Tongue (tissue), 3 donors: ENCODE measurements at places on chromosomes 3 and 15.

DNA sequence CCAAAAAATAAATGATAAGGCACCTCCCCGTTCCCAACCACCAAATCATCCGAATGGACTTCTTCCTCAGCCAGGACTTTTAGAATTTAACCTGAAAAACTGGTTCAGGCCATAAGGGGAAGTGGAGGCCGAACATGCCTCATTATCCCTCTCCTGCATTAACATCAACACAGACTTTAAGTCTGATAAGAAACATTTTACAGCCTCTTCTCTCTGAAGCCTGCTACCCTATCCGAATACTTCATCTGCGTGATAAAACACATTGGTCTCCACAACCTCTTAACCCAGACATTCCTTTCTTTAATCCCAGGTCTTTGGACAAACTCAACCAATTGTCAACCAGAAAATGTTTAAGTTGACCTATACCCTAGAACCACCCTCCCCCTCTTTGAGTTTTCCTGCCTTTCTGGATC is 850 bp upstream of the SLC41A3 start:
- no peak for DNase-seq

GRCh38 chr3:55198554-55198953 is 270.7 kb upstream of the LRTM1 start:
- no peak for DNase-seq

DNA sequence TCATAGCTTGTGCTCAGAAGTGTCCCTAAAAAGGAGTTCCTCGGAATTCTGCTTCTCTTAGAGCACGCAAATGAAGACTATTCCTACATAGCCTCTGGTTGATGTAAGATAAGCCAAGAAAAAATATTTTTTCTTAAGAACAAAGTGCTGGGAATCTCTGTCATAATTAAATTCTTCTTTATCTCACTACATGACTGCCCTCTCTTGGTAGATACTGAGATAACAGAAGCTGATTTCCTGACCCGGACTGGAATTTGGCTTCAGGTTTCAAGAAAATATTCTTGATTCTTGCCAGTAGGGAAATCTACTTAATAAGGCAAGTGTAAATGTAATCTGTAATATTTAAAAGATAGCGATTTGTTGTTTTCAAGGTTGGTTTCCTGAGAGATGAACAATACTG is 31.3 kb upstream of the SETMAR start:
- peak; percentile 74 for DNase-seq

DNA sequence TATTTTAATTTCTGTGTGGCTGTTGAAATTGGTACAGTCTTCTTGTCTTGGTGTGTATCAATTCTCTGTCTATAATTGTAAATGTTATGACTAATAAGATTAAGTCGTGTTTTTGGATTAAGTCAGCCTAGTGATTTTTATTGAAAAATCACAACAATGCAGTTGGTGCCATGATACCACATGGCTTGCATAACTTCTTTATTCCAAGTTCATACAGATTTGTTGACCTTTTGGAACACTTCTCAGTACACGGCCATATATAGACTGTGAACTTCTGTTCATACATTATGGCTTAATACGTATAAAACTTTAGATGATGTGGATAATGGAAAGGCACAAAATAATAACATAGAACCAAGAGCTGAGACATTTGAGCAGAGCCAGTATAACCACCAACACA is 121.2 kb upstream of the NAALADL2 start:
- no peak for DNase-seq

DNA sequence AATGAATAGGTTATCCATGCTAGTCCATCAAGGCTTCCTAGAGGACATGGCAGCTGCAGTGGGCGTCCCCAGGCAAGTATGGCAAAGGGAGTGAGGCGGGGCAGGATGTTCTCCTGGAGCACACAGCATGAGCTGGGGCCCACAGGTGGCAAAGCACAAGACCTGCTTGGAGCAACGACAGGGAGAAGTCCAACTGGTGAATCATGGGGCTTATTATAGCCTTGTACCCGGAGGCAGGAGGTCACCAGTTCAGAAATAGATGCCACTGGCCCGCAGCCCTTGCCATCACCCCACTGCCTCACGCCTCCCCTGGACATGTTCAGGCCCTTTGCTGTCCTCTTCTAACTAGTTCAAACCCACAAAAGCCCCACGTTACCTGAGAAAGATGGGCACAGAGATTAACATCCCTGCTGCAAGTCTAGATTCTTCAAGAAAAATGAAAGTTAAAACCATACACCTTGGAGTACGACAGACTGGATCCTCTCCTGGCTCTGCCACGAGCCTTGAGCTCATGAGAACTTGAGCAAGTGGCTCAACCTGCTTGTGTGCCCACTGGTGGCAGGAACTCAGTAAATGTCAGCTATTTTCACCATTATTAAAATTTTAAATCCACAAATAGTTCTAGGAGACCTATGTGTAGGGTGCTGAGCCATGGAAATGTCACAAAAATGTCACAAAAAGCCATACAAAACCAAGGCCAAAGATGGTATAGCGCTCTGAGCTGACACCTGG is 1.8 kb upstream of the SRGAP3 start:
- DNase-seq = peak; percentile 27

DNA sequence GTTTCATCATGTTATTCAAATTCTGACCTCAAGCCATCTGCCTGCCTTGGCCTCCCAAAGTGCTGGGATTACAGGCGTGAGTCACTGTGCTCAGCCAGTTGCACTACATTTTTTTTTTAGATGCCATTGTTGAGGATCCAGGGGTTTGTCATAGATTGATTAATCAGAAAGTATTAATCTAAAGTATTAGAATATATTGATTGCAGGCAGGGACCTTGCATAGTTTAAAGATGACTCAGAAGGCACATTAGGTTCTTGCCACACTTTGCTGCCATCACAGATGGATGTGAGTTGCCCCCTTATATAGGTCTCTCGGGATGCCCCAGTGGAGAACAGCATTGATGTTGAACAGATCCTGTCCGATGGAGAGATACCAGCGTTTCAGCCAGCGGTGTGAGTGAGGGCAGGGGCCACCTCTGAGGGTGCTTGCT is 41.1 kb downstream of the IGF1R start:
- no peak for DNase-seq

GRCh38 chr15:79240036-79240435 is 42.5 kb upstream of the ANKRD34C start:
- no peak for DNase-seq

- no peak for DNase-seq
Observed at GRCh38 chr3:73637042-73637441, 12.3 kb upstream of the PDZRN3 start.

- DNase-seq = no peak
Observed at GRCh38 chr15:92878593-92879053, 21.5 kb upstream of the CHD2 start.

DNA sequence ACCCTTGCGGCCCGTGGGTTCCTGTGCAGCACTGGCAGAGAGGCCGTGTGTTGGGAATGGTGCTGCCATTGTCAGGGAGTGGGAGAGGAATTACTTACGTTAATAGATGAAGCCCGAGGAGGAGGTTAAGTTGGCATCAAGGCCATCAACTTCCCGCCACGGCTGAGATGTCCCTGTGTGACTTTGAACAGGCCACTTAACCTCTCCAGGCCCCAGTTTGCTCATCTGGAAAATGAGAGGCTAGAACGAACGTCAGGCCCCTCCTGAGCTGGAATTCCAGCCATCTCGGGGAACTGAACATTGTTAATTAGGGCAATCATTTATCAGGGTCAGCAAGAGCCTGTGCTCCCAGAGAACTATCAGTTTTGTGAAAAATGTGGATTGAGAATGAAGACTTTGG is 91.4 kb upstream of the MYZAP start:
- DNase-seq = no peak

- peak; percentile 75 for DNase-seq
Observed at GRCh38 chr15:70140543-70141375, 43.0 kb upstream of the TLE3 start.

- DNase-seq = no peak
Observed at GRCh38 chr15:44910981-44911625, 45.4 kb upstream of the TERB2 start.

DNA sequence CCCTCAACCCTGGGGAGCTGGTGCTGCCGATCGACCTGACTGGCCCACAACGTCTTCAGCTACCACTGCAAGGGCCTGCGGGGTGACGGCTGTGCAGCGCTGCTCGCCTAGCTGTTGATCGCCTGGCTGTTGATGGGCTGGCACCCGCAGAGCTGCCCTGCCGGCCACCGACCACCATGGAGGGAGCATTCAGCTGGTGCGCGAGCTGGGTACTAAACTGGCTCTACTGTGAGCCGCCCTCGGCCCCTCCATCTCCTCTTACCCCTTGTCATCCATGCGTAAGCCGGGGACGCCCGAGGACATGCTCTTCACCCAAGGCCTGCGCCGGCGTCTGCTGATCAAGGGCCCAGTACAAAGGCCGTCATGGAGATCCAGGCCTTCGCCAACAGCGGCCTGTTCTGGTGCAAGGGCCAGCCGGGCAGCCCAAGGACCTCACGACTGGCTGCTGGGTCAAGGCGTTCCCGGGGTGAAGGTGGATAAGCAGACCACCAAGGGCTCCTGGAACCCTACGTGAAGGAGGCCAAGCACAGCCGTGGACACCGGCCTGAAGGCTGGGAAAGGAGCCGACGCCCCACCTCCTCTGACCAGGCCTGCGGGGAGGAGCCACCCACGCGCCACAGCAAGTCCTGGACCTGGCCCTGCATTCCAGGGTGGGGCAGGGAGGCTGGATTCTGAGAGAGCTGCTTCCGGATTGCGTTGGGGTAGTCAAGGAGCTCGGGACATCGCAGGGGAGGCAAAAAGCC is 46.9 kb downstream of the SFMBT1 start:
- DNase-seq = no peak

GRCh38 chr3:138834596-138835396 is at the start of gene PIK3CB:
Gene PIK3CB (minus strand): TSS chr3:138834928. CDS start chr3:138759343, 75,585 bp downstream.
- DNase-seq = peak; percentile 95

DNA sequence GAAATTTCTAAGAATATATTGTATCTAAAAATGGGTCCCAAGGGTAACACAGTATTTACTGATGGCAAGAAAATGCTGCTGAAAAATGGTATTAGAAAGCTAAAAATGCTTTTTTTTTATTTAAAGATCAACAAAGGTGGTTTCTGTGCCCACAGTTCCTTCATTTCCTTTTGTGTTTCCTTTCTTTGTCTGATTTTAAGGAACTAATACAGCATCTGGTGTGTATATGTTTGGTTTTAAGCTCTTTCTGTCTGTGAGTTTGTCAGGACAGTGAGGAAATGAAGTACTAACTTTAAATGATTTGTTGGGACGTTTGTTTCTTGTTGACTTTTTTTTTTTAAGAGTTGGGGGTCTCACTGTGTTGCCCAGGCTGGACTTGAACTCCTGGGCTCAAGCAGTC is 38.2 kb downstream of the RASA2 start:
- no peak for DNase-seq

- no peak for DNase-seq
Observed at GRCh38 chr3:183560607-183561006, 5.1 kb upstream of the KLHL6 start.

DNA sequence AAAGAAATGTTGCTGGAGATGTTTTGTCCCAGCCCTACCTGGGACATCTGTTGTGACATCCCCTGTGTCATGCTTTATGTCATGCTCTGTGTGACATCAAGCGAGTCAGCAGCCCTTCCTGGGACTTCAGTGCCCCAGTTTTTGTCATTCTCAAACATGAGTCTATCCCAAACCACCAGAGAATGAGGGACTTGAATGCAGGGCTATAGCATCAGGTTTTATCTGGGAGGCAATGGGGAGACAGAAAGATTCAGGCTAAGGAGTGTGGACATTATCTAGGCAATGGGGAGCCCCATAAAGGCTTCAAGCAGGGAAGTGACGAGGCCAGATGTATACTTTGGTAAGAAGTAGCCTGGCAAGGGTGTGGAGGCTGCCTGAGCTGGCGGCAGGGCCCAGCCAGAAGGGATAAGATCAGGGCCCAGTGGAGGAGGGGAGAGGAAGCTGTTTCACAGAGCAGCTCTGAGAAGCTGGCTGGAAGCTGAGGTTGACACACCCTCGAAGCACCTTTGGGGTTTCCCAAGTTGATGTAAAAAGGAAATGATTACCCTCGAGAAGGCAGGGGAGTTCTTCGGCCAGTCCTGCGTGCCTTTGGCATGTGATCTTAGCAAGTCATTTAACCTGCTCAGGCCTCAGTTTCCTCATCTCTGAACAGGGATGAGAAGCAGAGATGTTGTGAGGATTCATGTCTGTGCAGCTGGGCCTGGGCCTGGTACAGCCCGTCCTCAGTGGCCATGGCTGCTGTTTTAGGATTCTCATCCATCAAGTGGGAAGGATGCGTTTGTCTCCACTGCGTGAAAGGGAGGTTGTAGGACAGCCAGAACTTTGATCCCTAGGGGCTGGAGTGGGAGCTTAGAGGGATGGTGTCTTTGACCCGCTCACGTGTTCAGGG is 34.3 kb downstream of the IRAK2 start:
- no peak for DNase-seq

DNA sequence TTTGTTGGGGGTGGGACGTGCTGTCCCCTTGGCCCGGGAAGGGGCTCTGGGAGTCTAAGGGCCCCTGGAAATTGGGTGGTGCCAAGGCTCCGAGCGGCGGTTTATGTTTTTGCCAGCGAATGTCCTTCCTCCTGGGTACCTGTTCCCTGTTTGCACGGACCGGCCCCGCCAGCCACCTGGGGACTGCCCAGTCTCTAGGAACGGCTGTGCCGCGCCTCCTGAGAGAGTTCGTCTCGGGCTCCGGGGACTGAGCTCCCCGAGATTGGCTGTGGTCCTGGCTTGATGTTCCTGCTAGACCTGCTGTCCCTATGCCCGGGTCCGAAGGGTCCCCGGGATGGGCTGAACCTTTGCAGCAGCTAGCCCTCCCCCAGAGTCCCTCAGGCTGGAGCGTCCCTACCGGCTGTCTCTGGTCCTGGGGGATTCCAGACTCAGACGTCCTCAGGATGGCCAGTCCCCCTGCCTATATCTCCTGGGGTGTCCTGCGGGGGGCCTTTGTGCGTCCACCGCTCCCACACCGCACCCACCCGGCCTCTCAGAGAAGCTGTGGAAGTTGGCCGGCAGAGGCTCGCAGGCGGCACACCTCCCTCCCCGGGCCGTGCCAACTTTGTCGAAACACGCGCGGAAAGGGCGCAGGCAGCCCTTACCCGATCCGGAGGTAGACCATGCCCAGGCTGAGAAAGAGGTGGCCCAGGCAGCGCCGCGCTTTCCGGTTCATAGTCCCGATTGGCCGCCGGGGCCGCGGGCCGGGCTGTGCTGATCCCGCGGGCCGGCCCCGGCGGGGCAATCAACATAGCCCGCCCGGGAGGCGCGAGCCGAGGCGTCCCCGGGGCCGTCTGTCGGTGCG is 547 bp downstream of the WNT7A start:
- DNase-seq = no peak

DNA sequence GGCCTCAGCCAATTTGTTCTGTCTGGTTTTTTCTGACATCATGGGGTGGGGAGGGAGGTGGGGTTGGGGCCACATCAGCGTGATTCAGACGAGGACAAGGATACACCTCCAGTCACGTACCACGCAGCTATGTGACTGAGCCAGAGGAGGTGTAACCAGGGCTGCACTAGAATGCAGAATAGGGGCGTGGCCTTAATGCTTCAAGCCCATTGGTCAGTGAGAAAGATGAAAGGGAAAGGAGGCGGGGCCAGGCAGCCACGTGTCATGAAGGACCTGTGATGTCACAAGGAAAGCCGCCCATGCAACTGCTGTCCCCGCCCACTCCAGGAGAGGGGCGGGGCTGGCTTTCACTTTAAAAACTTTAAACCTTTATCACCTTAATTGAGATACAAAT is at the start of gene GOLGA6L2:
GOLGA6L2 (minus strand) TSS at position 137 of the 394 bp plus-strand sequence; CDS start at position 75, 62 bp downstream.
- no peak for DNase-seq
